Thoracic aorta endothelial cell (primary cell): ENCODE measurements at places on chromosomes 1 and 21. TPM values are rescaled to one million over a fixed set of nuclear protein-coding genes. Genes with fewer than 3 reads are reported as not detected.

The SPRR2F gene
- not detected in 2 replicates for total RNA-seq

The RPE65 gene
- not detected in 2 replicates for total RNA-seq

The IL12RB2 gene
- total RNA-seq, result not detected in 2 replicates

The FCAMR gene
- total RNA-seq, result not detected in 2 replicates

The DISP1 gene
- 1.2 and 1.9 TPM in 2 replicates for total RNA-seq

The LCE3D gene
- total RNA-seq, result not detected in 2 replicates

The DCLRE1B gene
- total RNA-seq, result 10.5 and 12.8 TPM in 2 replicates

The TGFB2 gene
- total RNA-seq, result 2.2 and 2.8 TPM in 2 replicates

The APCS gene
- not detected in 2 replicates for total RNA-seq

The KIAA1614 gene
- total RNA-seq, result 0.66 and 1.9 TPM in 2 replicates

The VANGL1 gene
- 15.6 and 25.8 TPM in 2 replicates for total RNA-seq

The KCNT2 gene
- 0.57 and 0.66 TPM in 2 replicates for total RNA-seq

The TNNI3K gene
- not detected in 2 replicates for total RNA-seq

The DNAI4 gene
- total RNA-seq, result 2.1 and 2.2 TPM in 2 replicates

The KIFAP3 gene
- 22.0 and 23.9 TPM in 2 replicates for total RNA-seq

The IL20 gene
- not detected in 2 replicates for total RNA-seq

The LYPD8 gene
- total RNA-seq, result not detected in 2 replicates

The OR2AK2 gene
- not detected in 2 replicates for total RNA-seq

The PRAMEF11 gene
- total RNA-seq, result not detected in 2 replicates

The TBX19 gene
- 0.80 and 1.0 TPM in 2 replicates for total RNA-seq

The AIRE gene
- under 0.01 TPM in 1 of 2 replicates, not detected in the other for total RNA-seq
